ENCODE measurements at places on chromosomes 1 and 21. TPM values are rescaled to one million over a fixed set of nuclear protein-coding genes. Genes with fewer than 3 reads are reported as not detected.

Gene SLC9C2
- not detected for total RNA-seq

Gene TMEM79
- total RNA-seq, result 17.3 TPM

DNA sequence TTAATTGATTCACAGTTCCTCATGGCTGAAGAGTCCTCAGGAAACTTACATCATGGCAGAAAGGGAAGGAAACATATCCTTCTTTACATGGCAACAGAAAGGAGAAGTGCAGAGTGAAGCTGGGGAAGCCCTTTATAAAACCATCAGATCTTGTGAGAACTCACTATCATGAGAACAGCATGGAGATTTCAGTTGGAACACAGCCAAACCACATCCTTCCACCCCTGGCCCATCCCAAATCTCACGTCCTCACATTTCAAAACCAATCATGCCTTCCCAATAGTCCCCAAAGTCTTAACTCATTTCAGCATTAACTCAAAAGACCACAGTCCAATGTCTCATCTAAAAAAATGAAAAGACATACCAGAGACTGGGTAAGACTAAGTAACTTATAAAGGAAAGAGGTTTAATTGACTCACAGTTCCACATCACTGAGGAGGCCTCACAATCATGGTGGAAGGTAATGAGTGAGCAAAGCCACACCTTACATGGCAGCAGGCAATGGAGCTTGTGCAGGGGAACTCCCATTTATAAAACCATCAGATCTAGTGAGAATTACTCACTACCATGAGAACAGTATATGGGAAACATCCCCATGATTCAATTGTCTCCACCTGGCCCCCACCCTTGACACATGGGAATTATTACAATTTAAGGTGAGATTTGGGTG lies 105.2 kb downstream of the MRPL39 start:
- no peak overlapping the region for H3K27ac ChIP-seq
- no peak overlapping the region for H3K4me3 ChIP-seq
- no peaks in the 10 kb centered on the region for H3K36me3 ChIP-seq
- H3K4me1 ChIP-seq, result no peaks in the 10 kb centered on the region
- no peak for DNase-seq

GRCh38 chr1:58901008-58901407 lies 117.2 kb upstream of the JUN start:
- DNase-seq, result no peak
- no peaks in the 10 kb centered on the region for H3K27me3 ChIP-seq
- no peak overlapping the region for H3K4me3 ChIP-seq
- H3K27ac ChIP-seq, result no peak overlapping the region

DNA sequence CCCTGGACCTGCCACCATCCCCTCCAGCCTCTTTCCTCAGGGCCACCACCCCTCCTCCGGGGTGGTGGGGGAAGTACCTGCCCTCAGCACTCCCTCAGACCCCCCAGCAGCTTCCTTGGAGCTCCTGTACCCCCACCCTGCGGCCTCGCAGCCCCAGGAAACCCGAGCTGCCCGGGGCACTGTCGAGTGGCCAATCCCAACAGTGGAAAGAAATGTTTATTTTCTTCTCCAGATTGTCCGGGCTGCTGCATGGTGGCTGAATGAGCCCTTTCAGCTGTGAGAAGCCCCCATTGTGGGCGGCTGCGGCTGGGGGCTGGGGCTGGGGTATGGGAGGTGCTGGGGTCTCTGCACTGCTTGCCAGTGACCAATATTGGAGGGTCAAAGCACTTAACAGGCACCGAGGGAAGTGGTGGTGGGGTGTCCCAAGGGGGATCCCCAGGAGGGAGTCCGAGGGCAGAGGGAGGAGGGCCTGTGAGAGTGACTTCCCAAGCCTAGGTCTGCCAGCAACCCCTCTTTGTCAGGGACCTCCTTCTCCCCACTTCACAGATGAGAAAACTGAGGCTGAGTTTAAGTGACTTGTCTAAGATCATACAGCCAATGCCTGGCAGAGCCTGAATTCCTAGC lies 25.2 kb downstream of the RUNX3 start:
- H3K27me3 ChIP-seq, result no peaks in the 10 kb centered on the region
- H3K4me3 ChIP-seq, result no peak overlapping the region
- DNase-seq, result no peak

DNA sequence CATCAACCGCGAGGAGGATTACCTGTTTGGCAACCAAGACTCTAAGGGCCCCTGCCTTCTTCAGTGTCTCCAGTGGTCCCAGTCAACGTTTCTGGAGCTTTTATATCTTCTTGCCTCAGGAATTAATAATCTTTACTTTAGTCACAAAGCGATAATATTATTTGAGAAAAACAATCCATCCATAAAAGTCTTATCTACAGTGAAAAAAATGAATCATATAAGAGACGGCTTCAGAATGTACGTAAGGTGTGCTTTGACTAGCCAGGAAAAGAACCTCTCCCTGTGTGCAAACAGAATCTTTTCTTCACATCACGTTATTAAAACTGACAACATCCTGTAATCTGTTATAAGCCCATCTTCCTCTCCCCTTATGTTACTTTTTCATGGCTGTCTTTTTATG lies at the start of gene REG4:
Gene REG4, minus strand, starts transcription at position 74 of the 400 bp plus-strand sequence. CDS start 2,691 bp downstream, outside the sequence.
- no peaks in the 10 kb centered on the region for H3K4me1 ChIP-seq
- no peak within 1 kb of the TSS for H3K4me3 ChIP-seq
- no peaks in the 10 kb centered on the region for H3K36me3 ChIP-seq
- H3K27ac ChIP-seq, result no peak within 1 kb of the TSS
- peaks cover 2% of the 10 kb centered on the region for H3K27me3 ChIP-seq

Measured in T-cell (primary cell).